ENCODE measurements at places on chromosomes 1 and 21.
A peak's percentile ranks its signal among the peaks of the same experiment; 100 is the strongest.

DNA sequence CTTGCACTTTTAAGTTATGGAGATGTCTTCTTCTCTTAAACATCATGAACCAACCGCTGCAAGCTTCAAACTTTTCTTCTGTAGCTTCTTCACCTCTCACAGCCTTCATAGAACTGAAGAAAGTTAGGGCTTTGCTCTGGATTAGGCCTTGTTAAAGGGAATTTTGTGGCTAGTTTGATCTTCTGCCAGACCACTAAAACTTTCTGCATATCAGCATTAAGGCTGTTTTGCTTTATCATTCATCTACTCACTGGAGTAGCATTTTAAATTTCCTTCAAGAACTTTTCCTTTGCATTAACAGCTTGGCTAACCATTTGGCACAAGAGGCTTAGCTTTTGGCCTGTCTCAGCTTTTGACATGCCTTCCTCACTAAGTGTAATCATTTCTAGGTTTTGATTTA is 43.0 kb upstream of the RGL1 start:
- DNase-seq = no peak

DNA sequence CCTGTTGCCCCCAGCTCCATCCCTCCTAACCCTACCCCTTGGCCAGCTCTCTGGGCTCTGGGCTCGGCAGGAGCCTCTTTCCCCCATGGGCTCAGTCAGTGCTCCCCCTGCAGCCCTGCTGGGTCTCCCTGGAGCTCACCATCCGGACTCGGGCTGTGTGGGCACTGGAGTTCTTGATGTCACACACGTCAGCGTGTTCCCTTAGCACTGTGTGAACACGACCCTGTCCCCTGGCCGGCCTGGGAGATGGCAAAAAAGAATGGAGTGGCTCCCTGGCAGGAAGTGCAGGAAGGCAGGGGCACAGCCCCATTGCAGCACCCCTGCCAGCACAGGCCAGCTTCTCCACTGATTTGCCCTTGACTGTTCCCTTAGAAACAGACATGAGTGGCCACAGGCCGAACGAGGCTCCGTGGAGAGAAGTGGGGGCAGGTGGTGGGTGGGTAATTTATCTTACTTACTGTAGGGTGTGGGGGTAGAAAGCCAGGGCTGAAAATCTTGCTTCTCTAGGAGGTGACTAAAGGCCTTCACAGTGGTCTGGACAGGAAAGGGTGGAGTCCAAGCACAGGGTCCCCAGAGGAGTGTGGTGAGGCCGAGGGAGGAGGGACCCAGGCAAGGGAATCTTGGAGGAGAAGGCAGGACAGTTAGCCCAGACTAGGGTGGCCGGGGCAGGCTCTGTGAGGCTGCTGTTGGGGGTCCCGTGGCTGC is 381.7 kb upstream of the VAMP3 start:
- DNase-seq = no peak

GRCh38 chr1:227794817-227795192 is 20.7 kb upstream of the PRSS38 start:
- no peak for DNase-seq

DNA sequence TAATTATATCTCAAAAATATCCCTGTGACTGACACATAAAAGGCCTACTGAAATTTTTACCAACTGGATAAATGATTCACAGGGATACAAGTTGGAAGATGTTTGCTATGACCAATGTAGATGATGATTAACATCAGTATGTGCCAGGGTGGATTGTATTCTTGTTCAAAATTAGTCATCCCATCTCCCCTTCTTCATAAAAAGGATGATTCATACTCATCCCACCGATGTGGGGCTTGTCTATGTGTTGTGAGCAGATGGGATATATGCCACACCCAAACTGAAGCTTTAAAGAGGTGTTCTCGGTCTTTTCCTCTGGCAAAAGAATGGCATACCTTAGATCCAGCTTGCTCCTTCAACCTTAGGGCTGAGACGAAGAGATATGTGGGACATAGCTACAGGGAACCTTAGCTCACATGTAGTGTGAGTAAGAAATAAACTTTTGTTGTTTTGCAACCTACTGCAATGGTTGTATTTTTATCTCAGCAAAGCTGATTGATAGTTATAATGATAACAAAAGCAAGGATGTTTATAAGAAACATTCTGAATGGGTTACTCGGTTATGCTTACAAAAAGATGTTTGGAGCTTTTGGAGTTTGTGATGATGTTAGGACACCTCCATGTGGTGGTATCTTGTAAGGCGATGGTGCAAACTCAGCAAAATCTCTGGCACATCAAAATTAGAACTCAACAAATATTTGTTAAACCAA is 29.4 kb downstream of the SPATA17 start:
- no peak for DNase-seq

GRCh38 chr21:37563641-37564340 is 197.2 kb downstream of the DYRK1A start:
- peak; percentile 93 for DNase-seq

- DNase-seq = no peak
These were observed 8.7 kb downstream of the GRHL3 start for GRCh38 chr1:24327891-24328290.

GRCh38 chr1:181141431-181141910 is 53.0 kb downstream of the IER5 start:
- peak; percentile 65 for DNase-seq

GRCh38 chr21:38181096-38181495 is 75.7 kb upstream of the KCNJ15 start:
- DNase-seq = no peak

- DNase-seq = no peak
These were observed 330.3 kb upstream of the NCAM2 start for GRCh38 chr21:20667931-20668330.

GRCh38 chr1:91221017-91221416 is 183.6 kb downstream of the HFM1 start:
- DNase-seq = no peak

DNA sequence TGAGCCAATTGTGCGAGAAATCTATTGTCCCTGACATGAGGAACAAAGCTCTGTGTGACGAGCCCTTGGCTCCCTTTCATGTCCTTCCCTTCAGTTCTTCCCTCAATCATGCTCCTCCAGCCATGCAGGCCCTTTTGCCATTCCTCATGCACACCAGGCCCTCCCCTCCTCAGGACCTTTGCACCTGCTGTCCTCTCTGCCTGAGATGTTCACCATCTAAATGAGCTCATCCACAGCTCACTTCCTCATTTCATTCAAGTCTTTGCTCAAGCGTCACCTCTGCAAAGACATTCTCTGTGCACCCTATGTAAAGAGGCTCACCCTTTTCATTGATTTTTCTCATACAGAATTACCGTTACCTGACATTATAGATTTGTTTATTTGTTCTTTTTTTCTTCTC is 43.7 kb downstream of the C8B start:
- DNase-seq = no peak

DNA sequence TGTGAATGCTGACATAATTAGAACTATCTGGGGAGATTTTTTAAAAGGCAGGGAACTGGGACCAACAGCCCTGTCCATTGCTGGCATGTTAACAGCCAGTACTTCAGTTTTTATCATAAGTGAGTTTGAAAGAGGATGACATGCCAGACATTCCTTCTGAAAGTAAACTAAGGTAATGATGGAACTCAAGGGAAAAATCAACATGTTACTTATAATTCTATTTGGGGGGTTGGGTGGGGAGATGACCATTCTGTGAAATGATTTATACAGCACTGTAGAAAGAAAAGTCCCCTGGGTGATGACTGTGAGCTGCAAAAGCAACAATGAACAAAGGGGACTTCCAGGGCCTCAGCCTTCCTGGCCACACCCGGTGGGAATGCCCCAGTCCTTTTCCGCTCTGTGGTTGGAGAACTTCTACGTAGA is 5.4 kb upstream of the LAMC2 start:
- no peak for DNase-seq

- no peak for DNase-seq
These were observed 8.4 kb upstream of the IL12RB2 start for GRCh38 chr1:67299296-67299695.

- no peak for DNase-seq
These were observed 464.8 kb downstream of the PTBP2 start for GRCh38 chr1:97186381-97186780.

DNA sequence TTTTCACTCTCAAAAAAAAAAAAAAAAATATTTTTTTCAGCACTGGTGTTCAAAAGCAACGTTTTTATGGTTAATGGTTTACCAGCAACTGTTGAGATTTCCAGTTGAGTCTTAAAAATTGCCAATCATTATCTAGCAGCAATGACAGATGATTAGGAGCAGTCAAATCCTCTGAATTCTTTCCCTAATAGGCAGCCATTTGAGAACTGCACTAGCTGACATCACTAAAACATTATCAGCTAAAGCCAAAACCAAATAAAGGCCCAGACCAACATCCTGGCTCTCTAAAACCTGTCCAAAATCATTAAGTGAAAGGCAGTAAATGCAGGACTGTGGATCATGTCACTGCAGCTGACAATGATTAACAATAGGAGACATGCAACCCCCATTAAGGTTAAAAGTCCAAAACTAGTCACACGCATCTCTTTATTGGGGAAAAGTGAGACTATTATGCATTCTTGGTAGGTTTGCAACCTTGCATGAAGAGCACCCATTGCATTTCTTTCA is 14.0 kb downstream of the SFPQ start:
- no peak for DNase-seq

- peak; percentile 73 for DNase-seq
These were observed at the start of gene PATJ for GRCh38 chr1:61741711-61742619. TSS of gene PATJ (plus strand) at chr1:61742480. CDS start at chr1:61762893, 20,413 bp downstream.

- no peak for DNase-seq
These were observed 54.6 kb downstream of the GORAB start for GRCh38 chr1:170586321-170587252.

DNA sequence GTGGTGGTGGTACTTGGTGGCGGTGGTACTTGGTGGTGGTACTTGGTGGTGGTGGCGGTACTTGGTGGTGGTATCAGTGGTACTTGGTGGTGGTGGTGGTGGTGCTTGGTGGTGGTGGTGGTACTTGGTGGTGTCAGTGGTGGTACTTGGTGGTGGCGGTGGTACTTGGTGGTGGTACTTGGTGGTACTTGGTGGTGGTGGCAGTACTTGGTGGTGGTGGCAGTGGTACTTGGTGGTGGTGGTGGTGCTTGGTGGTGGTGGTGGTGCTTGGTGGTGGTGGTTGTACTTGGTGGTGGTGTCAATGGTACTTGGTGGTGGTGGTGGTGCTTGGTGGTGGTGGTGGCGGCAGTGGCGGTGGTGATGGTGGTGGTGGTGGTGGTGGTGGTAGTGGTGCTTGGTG is 20.2 kb downstream of the COQ8A start:
- DNase-seq = no peak

GRCh38 chr1:42618866-42619265 is 39.4 kb upstream of the PPIH start:
- no peak for DNase-seq

GRCh38 chr1:28521502-28522164 is 15.8 kb downstream of the RCC1 start:
- no peak for DNase-seq

- peak; percentile 38 for DNase-seq
These were observed 18.6 kb upstream of the HSPG2 start for GRCh38 chr1:21955501-21956281.

DNA sequence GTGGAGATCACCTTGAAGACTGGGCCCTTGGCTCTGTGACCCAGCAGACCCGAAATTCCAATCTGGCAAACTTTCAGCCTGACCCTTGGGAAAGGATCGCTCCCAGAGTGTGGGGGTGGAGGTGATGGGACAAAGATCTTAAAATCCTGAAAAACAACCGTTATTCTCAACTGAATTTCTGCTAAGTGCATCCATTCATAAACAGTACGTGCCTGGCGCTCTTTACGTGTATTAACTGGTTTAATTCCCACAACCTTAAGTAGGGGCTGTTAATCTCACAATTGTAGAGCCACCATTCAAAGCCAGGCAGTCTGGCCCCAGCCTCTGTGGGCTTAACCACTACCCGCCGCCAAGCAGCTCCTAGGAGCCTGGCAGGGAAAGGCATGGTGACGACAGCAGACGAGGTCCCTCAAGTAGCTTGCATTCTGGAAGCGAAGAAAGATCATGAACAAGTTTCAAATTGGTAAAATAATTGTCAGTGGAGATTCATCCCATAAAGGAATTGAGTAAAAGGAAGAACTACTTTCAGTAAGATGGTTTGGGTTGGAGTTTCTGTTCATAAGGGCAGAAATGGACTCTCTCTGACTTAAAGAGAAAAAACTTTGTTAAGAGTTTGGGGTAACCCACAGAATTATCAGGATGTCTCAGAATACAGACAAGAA is 11.4 kb upstream of the RGS16 start:
- DNase-seq = peak; percentile 44

- DNase-seq = no peak
These were observed 140.3 kb downstream of the ZC3H11B start for GRCh38 chr1:219472596-219472995.

DNA sequence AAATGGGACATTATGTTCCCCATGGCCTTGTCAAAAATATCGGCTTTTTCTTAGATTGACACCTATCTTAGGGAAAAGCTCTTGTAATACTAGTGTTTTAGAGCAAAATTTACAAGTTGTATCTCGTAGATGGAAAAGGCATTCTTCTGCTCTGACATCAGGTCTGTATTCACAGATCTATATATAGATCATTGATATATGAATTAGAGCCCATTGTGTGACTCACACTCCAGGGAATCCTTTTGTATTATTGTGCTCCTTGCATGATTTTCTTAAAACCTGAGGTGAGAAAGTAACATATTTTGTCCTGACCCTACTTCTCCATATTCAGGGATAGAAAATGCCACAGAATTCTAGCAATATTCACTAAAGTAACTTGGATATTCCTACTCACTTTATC is 1160.8 kb upstream of the B3GALT2 start:
- DNase-seq = no peak

DNA sequence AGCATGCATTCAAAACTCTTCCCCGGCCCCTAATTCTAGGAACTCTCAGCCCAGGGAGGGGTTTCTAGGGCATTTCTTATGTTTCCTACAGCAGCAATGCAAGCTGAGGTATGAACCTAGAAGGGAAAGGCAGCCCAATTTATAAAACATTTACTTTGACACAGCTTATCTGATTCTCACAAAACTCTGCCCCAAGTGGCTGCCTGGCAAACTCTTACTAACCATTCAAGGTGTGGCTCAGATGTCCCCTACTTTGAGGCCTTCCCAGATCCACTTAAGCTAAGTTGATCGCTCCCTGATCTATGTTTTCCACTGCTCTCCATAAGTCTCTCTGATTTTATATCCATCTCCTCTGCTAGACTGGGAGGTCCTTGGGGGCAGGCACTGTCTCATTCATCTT is 35.4 kb downstream of the AK2 start:
- no peak for DNase-seq

- no peak for DNase-seq
These were observed 11.3 kb downstream of the PANK4 start for GRCh38 chr1:2514863-2515762.

GRCh38 chr1:168834225-168834872 is 105.3 kb upstream of the DPT start:
- DNase-seq = no peak

DNA sequence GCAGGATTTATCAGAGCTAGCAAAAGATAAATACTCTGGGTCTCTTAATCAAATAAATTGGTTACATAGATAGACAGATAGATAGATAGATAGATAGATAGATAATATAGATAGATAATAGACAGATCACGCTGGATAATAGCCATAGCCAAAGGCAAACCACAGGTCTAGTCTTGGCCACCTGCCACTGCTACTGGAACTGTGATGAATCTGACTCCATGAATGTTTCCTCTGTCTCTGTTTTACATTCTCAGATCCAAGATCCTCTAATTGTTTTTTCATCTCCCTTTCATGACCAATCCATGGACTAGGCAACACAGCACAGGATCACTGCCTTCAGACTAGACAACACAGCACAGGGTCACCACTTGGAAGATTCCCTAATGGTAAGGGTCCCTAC is 444.7 kb upstream of the NFIA start:
- no peak for DNase-seq

GRCh38 chr1:94611681-94612475 is 70.3 kb upstream of the F3 start:
- no peak for DNase-seq

GRCh38 chr1:17831597-17831996 is 76.5 kb downstream of the ACTL8 start:
- DNase-seq = peak; percentile 46

All from activated naive CD4-positive, alpha-beta T cell treated with anti-CD3 and anti-CD28 coated beads, Interleukin-2, amount 10 ng/mL, durations not matched to agents 7 days and 5 days (primary cell).